Left lobe of liver (tissue), 2 donors: ENCODE measurements at places on chromosomes 3 and 15. TPM values are rescaled to one million over a fixed set of nuclear protein-coding genes. Genes with fewer than 3 reads are reported as not detected.

- peak; percentile 99 for DNase-seq
Observed at GRCh38 chr3:66998113-66998903, at the start of gene KBTBD8. KBTBD8 (plus strand) TSS chr3:66998307; CDS start chr3:66998356, 49 bp downstream.

- DNase-seq = no peak
Observed at GRCh38 chr3:65552434-65552833, 486.3 kb downstream of the MAGI1 start.

DNA sequence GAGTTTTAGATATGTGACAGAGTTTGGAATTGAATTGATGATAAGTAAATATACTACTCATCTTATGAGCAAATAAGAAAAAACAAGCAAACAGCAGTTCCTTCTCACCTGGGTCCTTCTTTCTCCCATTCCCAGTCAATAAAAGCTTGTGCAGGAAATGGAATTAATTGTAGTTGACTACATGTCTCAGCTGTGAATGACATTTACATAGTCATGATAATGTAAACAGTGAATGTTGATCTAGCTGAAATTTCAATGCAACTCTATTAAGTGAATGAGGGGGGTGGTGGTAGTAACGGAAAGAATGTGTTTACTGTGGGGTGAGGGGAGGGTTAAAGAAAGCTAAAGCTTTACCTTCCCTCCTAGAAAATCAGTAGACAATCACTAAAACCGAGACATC is 76.2 kb downstream of the NFKBIZ start:
- no peak for DNase-seq

GRCh38 chr3:16354291-16354690 is 89.3 kb downstream of the OXNAD1 start:
- DNase-seq = no peak

GRCh38 chr3:126153695-126154360 is 26.6 kb downstream of the ALDH1L1 start:
- DNase-seq = peak; percentile 43

The WDR73 gene
- 9.5 TPM for total RNA-seq

DNA sequence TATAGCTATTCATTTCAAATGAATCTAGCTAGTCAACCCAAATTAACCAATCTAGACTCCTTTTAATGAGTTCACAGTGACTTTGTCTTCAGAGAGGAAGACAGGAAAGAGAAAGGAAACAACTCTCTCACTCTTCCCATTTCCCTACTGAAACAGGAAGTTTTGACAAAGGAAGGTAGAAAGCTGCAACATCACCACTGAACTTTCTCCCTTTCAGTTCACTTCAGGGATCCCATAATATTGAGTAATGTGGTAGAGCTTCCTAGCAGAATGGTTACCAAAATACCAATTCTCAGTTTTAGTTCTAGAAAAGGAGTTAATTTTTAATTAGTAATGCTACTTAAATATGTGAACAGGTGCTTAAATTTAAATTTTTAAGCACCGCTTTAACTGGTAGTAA is 7.5 kb downstream of the VPS13C start:
- no peak for DNase-seq

The TICRR gene
- 0.10 TPM for total RNA-seq

DNA sequence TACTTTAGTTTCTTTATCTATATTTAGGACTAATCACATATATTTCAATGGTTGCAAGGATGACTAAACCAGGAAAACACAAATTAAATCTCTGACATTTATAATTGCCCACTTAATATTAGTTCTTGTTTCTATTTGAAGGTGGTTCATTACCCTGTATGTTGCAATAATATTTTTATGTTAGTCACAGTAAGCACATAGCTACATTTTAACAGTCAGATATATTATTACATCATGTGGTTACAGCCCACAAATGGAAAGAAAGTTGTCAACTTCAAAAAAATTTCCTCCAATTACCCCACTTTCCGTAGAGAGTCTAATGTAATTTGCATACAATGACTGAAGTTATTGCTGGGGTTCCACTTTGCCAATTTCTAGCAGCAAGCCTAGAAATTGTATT is 114.6 kb downstream of the TUSC7 start:
- DNase-seq = no peak

- no peak for DNase-seq
Observed at GRCh38 chr15:91471468-91471867, 371.4 kb downstream of the SV2B start.

The LRRIQ4 gene
- total RNA-seq = not detected

DNA sequence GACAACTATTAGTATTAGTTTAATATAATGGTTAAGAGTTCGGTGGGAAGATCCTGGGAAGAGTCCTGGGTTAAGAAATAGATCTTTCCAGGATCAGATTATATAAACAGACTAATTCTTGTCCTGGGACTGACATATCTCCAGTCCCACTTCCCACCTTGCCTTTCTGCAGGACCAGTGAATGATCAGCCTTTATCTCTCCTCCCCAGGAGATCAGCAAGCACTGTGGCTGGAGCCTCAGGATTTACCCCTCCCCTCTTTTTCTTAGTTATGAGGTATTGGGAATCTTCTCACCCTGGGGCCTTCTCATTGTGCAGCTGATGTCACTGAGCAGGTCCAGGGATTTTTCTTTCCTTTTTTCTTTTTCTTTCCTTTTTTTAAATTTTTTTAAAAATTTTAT is 135.7 kb upstream of the UMPS start:
- DNase-seq = no peak

GRCh38 chr3:127337001-127337400 is 49.2 kb upstream of the PRR20G start:
- no peak for DNase-seq

DNA sequence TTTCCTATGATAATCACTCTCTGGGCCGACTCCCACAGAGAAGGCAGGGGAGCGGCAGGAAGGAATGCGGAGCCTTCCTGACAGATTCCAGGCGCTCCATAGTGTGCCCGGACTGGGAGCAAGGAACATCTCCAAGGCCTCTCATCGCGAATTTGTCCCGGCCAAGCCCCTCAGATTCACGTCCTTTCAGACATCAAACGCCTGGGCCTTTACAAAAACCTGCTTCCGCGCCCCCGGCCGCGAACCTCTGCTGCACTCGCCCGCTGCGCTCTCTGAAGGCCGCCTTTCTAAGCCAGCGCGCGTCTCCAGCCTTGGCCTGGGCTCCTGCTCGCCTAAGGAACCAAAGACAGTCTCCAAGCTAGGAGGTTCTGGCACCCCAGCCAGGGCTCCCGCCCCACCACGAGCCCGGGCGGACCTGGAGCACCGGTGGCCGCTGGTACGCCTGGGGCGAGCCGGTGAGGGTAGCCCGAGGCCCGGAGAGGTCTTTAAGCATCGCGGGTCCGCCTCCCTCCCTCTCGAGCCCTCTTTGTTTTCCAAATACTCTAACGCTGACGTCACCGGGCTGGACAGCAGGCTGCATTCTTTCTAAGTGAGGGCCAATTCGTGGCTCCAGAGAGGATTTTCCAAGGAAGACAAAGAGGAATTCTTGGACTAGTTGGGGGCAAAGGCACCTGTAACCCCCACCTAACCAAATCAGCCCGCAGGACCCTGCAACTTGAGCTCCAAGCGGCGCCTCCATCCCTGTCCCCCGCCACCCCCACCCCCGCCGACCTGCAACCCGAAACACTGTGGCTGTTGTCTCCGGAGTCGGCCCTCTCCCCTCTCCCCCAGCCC is 759 bp downstream of the AMOTL2 start:
- DNase-seq = peak; percentile 78

- DNase-seq = no peak
Observed at GRCh38 chr15:89330119-89330518, 4.5 kb downstream of the POLG start.

- no peak for DNase-seq
Observed at GRCh38 chr15:74793135-74794028, 11.5 kb downstream of the CSK start.

- DNase-seq = peak; percentile 41
Observed at GRCh38 chr3:32457971-32458471, 44.6 kb downstream of the CMTM6 start.

The STRIT1 gene
- total RNA-seq = not detected

DNA sequence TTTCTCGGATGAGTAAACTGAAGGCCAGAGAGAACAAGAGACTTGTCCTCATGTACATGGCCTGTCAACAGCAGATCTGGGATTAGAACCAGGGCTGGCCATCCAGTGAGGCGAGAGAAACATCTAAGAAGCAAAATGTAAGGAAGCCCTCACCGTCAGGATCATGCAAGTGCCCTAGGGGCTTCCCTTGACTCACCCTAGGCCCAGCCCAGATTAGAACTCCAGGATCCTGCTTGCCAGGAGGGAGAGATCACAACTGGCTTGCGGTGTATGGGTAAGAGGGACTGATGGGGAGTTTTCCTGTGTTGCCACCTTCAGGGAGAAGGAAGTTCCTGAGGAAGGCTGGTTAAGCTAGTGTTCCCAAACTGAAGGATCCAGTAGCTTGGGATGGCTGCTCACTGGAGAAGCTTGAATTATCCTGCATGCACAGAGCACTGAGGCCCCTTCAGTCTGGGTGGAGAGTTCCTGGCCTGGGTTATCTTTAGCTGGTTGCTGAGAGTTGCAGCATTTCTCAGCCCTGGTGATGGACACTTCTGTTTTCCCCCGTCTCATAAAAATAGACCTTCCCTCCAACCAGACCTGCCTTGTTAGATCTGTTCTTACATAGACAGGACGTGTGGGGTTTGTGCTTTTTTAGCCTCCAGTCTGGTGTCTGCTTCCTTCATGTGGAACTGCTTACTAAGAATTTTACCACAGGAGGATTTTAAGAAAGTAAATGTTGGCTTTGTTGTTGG is 28.2 kb upstream of the XIRP1 start:
- no peak for DNase-seq

GRCh38 chr3:168475704-168476103 is 380.0 kb upstream of the GOLIM4 start:
- DNase-seq = no peak

DNA sequence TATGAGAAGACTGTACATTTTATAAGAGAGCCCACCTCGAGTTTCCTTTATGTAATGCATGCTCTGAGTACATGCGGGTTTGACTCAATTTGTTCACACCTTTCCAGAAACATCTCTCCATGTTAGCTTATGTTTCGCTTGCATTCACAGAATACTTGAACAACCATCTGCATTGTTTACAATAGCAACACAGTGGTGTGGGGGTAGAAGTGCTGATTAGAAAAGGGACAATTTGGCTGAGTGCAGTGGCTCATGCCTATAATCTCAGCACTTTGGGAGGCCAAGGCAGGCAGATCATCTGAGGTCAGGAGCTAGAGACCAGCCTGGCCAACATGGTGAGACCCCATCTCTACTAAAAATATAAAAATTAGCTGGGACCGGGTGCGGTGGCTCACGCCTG is 60.9 kb downstream of the NCEH1 start:
- DNase-seq = no peak

The CIB2 gene
- total RNA-seq = 0.20 TPM

The GOLGA6L4 gene
- 2.2 TPM for total RNA-seq

The ARL6 gene
- 2.7 TPM for total RNA-seq

The HCLS1 gene
- total RNA-seq = 15.4 TPM

DNA sequence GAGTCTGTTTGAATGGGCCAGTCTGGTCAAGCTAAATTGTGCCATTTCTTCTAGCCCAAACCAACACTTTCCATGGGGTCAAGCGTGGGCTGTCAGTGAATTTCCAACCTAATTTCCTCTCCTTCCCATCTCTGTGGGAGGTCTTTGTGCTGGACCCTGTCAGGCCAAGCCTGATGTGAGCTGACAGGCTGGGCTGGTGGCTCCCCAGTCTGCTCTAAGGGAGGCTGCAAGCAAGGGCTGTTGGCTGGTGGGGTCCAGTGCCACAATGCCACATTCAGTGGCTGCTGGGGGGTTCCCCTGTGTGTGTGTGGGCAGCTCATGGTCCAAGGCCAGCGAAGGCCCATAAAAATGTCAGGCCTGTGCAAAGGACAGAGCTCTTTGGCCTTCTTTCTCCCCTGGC is 216.1 kb downstream of the OPA1 start:
- no peak for DNase-seq

DNA sequence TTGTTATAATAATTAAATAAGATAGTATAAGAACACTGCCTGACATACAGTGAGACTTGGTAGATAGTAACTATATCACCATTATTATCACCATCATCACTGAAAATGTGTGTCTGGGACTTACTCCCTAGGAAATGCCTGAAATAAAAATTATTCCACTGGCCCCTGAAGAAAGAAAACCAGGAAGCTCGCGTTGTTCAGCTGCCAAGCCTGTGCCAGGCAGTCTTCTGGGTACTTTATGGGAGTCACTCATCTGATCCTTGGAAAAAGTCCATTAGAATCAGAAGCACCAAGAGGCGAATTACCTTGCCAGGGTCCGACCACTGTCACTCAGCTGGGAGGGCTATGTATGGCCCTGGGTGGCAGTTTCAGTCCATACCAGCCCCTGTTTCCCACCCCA is 220.3 kb upstream of the TPM1 start:
- no peak for DNase-seq

DNA sequence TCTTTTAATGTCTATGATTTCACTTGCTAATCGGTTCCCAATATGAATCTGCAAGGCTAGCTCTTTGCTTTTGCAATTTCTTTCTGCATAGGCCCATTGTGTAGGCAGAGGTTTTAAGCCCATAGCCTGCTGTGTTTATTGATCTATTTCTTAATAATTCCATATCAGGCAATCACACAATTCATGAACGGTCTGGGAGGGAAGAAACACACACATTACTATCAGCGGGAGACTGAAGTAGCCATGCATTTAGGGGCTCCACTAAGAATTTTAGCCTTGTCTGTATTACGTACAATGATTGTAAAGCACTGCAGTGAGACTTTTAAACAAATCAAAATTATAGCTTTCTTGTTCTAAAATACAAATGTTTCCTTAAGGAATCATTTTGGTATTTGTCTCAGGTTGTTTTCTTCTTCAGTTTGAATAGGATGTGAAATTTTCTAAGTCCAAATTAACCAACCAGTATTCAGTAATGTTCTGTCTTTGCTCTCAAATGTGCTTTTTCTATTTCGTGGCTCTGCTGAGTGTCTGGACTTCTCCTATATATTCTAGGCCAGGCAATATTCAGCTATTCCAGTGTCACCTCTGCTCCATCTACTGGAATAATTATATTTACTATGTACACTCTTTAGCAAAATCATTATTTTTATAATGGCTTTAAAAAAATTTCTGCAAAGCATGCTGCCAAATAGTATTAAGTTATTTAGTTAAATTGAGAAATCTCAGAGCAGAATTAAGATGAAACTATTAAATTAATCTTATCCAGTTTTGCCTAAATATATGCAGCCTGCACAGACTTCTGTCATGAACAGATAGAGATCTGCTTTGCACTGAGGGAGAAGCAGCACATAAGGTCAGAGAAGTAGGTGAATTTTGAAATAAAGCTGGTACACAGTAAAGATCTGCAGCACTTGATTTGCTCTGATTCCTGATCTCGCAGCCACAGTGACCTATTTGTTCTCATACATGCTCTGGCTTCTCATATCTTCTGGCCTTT is 103.0 kb upstream of the NAALADL2 start:
- no peak for DNase-seq

The SAXO2 gene
- total RNA-seq = 0.58 TPM

DNA sequence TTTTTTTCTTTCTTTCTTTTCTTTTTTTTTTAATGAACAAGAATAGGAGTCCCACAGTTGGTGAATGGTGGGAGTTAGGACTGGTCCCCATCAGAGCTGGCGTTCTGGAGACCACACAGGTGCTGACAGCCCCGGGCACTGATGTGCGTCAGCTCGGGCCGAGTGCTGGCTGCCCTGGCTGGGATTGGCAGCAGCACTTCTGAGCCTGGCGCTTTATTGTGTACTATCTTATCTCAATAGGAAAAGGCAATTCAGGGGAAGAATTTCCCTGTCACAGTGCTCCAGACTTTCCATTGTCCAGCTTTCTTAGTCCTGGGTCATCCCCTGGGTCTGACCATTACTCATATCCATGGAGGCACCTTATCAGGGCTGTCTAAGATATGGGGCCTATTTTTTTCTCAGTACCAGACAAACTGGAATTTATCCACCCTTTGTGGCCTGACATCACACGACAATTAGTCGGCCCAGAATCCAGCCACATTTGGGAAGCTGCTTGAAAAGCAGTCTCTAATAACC is 54.1 kb downstream of the TMEM44 start:
- no peak for DNase-seq
